ENCODE measurements at places on chromosomes 12 and 14.

DNA sequence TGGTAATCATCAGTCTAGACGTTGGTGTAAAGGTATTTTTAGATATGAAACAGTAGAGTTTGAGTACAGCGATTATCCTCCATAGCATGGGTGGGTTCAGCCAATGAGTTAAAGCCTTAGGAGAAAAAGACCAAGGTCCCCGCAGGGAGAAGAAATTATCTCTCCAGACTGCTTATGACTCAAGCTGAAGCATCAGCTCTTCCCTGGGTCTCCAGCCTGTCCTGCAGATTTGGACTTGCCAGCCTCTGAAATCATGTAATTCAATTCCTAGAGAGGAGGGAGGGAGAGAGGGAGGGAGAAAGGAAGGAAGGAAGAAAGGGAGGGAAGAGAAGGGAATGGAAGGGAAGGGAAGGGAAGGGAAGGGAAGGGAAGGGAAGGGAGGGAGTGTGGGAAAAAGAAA lies 12.0 kb upstream of the DTX1 start:
- no peak for DNase-seq

- DNase-seq, result no peak
Measured at GRCh38 chr14:93745603-93746273, 42.5 kb downstream of the PRIMA1 start.

DNA sequence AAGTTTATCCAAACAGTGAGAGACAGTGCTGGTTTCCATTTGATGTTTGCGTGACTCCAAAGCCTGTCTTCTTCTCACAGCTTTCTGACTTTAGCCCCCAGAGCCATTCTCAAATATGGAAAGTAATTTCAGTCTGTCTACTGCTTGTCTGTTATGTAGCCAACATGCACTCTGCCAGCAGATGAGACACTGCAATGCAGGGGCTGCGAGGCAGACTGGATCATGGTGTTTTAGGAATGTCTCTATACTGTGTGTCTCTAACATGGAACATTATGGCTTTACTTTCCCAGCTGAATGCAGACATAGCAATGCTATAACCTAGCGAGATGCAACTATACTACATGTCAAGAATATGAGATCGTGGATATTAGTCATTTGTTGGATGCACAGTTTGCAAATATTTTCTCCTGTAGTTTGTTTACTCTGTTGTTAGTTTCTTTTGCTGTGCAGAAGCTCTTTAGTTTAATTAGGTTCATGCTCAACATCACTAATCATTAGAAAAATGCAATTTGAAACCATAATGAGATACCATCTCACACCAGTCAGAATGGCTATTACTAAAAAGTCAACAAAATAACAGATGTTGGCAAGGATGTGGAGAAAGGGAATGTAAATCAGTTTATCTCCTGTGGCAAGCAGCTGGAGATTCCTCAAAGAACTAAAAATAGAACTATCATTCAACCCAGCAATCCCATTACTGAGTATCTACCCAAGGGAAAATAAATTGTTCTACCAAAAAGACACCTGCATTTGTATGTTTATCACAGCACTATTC lies 235.8 kb upstream of the TMTC1 start:
- no peak for DNase-seq

DNA sequence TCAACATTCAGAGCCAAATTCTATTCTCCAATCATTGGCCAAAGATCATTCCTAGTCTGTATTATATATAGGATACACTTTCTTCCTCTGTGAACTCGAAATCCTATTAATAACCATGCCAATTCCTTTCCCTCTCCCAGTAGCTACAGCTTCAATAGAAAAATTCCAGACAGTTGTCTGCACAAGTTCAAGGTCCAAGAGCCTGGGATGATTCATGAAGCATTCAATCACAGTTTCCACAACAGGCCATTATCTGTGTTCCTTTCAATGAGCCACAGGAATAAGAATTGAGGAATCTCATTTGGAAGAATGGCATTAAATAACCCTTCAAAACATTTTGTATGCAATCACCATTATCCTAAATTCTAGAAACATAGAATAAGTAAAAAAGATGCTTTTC lies 437.4 kb downstream of the RMST start:
- DNase-seq, result no peak

- DNase-seq, result no peak
Measured at GRCh38 chr12:69633061-69633460, 22.4 kb upstream of the LRRC10 start.

GRCh38 chr14:29529418-29529817 lies 398.2 kb downstream of the PRKD1 start:
- DNase-seq, result no peak

DNA sequence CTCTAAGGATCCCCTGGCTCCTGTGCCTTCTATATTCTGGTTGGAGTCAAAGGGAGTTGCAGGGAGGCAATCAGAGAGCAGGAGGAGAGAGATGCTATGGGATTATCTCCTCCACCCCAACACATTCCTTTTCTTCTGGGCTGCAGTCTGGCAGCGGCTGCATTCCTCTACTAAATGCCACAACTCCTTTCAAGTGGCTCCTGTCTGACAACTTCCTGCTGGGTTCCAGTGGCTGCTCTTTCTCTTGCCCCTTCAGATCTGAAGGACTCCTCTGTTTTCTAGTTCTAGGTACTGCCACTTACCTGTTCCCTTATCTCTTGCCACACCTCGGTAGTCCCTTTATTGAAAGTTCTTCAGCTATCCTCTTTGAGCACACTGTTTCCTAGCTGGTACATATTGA lies 425.0 kb downstream of the SNAPC1 start:
- DNase-seq, result no peak

DNA sequence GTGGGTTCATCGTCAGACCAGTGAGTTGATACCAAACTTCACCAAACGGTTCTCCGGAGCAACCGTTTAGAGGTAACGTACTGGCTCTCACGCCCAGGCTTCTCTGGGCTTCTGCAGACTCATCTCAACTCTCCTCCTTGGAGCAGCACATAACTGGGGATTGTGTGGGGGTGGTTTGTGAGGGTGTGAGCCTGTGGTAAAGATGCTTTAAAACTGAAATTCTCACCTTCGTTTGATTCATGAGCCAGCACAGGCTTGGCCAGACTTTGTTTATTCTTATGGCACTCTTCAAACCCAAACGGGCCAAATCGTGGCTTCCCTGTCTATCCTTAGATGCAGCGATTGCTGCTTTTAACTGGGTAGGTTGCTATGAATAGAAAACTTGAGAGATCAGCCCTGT lies 121.3 kb downstream of the SAMD4A start:
- DNase-seq, result no peak

DNA sequence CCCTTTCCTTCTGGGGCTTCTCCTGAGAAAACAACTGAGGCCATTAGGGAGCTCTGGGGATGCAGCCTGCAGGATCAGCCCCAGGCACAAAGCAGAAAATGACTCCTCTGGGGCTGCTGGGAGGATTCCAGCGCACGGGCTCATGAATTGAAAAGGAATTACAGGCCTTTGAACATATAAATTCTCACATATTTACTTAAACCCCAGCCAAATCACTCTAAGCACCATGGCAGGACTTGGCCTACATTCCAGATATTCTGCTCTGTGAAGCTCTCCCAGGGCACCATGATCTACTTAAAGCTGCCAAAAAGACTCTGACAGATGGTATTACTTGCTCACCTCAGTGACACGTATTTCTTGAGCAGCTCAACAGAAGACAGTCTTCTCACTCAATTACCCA lies 87.2 kb downstream of the ZFC3H1 start:
- no peak for DNase-seq

DNA sequence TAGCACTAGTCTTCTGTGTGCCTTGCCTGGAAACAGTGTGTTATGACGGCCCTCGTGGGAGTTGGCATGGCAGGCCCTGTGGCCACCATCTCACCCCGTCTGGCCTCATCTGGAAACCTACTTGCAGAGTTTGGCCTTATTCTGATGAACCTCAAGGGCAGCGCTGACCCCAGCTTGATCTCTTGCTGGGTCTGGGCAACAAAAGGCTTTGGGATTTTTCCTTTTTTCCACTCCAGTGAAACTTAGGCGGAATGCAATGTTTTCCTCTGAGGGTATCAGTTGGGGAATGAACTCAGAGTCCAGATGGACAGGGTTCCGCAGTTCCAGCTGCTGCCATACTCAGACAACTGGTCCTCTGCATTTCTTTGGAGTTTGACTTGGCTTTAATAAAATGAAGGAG lies 15.9 kb downstream of the CACNA1C start:
- DNase-seq, result no peak

- no peak for DNase-seq
Measured at GRCh38 chr12:125856896-125857295, 791.7 kb downstream of the AACS start.

GRCh38 chr12:69225251-69225910 lies 14.0 kb upstream of the CPSF6 start:
- DNase-seq, result no peak

- no peak for DNase-seq
Measured at GRCh38 chr12:6767353-6768319, 1.5 kb downstream of the PTMS start.

- no peak for DNase-seq
Measured at GRCh38 chr12:2841056-2841650, 6.3 kb upstream of the NRIP2 start.

DNA sequence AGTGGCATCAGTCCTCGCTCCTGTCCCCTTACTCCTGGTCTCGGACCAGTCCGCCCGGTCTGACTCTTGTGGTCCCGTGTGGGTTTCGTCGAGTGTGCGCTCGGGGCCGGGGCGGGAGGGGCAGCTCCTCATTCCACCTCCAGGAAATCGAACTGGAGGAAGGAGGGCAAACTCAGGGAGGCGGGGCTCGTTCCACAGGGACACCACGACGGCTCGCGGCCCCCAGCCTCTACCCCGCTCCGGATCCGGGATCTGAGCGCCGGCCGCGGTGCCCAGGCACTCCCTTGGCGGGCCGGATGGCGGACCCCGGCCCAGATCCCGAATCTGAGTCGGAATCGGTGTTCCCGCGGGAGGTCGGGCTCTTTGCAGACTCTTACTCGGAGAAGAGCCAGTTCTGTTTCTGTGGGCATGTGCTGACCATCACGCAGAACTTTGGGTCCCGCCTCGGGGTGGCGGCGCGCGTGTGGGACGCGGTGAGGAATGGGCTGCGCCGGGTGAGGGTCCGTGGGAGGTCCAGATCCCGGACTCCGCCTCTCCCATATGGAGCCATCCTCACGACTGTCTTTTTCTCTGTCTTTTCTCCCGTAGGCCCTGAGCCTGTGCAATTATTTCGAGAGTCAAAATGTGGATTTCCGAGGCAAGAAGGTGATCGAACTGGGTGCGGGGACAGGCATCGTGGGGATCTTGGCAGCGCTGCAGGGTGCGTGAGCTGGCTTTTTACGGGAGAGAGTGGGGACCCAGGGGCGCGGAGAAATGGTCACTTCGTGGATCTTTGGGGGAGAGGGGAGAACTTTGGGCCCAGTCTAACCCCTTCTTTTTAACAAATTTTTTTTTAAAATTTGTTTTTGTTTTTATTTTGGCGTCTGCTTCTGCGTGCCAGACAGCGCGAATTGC lies at the start of gene EEF1AKMT3:
Gene EEF1AKMT3, plus strand, starts transcription at position 186 of the 894 bp plus-strand sequence. Its CDS starts 111 bp downstream, at position 297.
- DNase-seq, result no peak

DNA sequence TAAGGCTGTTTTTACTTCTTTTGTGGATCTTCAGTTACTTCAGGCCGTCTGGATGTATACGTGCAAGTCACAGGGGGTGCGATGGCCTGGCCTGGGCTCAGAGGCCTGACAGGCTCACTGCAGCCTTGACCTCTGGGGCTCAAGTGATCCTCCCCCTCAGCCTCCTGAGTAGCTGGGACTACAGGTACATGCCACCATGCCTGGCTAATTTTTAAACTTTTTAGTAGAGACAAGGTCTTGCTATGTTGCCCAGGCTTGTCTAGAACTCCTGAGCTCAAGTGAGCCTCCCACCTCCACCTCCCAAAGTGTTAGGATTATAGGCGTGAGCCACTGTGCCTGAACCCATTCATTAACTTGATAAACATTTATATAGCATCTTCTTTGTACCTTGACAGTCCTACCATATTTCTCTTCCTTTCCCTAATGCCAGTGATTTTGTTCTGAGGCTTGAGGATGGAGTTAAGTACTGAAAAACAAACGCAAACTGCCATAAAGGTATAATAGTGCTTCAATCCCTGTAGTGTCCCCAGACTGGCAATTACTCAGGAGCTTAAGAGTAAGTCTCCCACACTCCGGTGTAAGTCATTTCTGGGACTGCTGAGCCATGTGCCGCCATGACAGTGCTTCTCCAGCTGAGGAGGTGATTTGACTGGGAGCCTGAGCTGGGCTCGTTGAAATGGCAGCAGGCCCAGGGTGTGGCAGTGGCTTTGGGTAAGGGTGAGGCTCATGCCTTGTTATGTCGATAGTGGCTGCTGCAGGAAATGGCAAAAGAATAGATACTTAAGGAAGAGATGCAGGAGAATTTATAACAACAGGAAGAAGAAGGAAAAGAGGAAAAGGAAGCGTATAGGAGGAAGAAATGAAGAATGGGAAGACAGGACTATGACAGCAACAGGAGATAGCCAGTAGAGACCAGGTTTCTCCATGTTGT lies 43.7 kb upstream of the HECTD1 start:
- no peak for DNase-seq

GRCh38 chr12:32454075-32454474 lies 54.7 kb downstream of the FGD4 start:
- no peak for DNase-seq

- no peak for DNase-seq
Measured at GRCh38 chr12:67025543-67026114, 243.5 kb upstream of the CAND1 start.

DNA sequence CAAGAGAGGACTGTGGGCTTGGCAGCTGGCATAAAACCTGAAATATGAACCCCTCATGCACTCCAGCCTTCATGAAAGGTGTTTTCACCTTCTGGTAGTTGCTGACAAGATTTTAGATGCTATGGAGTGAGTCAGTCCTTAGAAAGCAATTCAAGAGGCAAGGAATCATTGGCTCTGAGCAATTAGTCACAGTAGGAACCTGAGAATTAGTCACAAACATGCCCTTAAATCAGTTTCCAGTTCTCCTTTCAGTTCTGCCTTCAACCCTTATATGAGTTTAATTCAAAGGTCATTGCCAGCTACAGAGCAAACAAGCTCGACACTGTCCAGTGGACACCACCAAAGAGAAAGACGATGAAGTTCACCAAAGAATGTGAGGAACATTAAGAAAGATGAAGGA lies 472.3 kb downstream of the GLT1D1 start:
- DNase-seq, result no peak

GRCh38 chr12:52063082-52063924 lies 6.5 kb upstream of the ATG101 start:
- no peak for DNase-seq

DNA sequence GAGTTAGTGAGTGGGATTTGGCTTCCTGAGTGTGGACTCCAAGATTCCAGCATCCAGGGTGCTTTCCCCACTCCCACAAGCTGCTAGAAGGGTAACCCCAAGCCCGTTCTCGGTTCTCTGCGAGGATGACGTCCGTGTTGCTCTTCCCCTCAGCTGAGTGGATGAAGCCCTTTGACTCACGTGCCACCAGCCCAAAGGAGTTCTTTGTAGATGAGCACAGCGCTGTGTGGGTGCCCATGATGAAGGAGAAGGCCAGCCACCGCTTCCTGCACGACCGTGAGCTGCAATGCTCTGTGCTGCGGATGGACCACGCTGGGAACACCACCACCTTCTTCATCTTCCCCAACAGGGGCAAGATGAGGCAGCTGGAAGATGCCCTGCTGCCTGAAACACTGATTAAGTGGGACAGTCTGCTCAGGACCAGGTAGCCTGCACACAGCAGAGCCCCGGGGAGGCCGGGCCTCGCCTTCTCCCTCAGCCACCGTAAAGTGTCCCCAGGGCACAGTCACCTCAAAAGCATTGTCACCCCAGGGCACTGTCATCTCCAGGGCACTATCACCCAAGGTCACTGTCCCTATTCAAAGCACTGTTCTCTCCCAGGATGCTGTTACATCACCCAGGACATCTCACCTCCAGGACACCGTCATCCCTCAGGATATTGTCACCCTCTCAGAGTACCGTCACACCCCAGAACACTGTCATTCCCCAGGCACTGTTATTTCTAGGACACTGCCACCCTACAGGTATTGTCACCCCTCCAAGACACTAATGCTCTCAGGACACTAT lies 31.3 kb downstream of the SERPINA3 start:
- DNase-seq, result no peak

GRCh38 chr14:99748529-99748928 lies 44.7 kb upstream of the EML1 start:
- DNase-seq, result no peak
